RPMI7951 (cell line): ENCODE measurements at places on chromosomes 13 and 19. TPM values are rescaled to one million over a fixed set of nuclear protein-coding genes. Genes with fewer than 3 reads are reported as not detected.
A peak's percentile ranks its signal among the peaks of the same experiment; 100 is the strongest.

SPINT2 gene
- 0.48 TPM in 1 of 2 replicates, not detected in the other for total RNA-seq

DNA sequence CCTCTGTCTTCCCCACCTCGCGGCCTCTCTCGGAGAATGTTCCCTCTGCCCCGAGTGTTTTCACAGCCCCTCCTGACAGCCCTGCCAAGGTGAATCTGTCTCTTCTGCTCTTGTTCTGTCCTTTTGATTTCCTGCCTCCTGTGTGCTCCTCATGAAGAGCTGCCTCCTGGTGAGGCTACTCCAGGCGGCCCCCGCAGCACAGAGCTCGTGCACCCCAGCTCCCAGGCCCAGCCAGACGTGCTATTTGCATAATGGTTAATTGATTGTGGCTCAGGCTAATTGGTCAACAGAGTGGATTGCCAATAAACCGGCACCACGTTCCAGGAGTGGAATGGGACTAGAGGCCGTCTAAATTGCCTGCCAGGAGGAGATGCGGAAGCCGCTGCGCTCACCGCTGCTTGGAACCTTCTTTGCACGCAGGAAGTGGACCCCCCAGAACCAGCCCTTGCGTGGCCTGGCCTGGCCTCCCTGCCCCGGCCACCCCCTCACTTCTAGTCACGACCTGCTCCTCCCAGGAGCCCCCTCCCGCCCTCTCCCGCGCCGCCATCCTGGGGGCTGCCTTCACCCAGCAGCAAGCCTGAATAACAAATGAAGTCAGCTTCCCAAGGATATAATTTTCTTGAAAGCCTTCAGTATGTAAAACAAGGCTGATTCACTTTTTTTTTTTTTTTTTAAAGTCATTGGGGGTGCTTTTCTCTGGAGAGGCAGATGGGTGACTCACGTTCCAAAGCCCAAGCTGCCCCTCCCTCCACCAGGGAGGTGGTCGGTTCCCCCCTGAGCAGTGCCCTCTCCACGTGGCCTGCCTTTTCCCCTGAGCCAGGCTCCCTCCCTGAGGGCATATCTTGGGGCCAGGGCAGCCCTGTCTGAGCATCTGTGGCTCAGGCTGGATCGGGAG lies 144.0 kb downstream of the KDM4B start:
- peak; percentile 26 for DNase-seq

DNA sequence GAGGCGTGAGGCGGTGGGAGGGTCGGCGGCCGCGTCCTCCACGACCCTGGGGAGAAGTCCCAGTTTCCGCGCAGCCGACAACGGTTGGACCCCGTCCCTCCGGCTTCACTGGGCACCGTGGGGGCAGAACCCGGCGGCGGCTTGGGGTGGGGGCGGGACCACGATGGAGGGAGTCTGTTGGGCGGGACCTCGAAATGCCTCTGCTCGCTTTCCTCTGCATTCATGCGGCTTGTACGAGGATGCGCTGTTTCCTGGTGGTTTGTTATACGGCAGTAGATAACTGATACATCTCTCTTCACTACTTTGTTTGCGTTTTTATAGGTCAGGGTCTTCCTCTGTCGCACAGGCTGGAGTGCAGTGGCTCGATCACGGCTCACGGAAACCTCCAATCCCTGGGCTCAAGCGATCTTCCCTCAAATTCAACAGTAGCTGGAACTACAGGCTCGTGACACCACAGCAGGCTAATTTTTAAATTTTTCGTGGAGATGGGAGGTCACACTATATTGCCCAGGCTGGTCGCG lies 24.6 kb upstream of the ZNF846 start:
- DNase-seq: peak; percentile 43

DNA sequence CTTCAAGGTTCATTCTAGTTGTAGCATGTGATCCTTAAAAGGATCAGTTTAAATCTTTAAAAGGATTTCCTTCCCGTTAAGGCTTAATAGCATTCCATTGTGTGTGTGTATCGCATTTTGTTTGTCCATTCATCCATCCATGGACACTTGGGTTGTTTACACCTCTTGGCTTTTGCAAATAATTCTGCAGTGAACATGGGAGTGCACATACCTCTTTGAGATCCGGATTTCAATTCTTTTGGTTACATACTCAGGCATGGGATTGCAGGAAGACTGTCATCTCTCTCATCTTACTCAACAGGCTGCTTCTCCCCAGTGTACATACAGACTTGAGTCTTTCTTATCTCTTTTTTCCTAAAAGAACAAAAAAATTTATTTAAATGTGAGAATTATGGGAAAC lies 1.2 kb downstream of the RNF113B start:
- no peak for DNase-seq

POSTN gene
- total RNA-seq: 32.6 and 39.8 TPM in 2 replicates

DNA sequence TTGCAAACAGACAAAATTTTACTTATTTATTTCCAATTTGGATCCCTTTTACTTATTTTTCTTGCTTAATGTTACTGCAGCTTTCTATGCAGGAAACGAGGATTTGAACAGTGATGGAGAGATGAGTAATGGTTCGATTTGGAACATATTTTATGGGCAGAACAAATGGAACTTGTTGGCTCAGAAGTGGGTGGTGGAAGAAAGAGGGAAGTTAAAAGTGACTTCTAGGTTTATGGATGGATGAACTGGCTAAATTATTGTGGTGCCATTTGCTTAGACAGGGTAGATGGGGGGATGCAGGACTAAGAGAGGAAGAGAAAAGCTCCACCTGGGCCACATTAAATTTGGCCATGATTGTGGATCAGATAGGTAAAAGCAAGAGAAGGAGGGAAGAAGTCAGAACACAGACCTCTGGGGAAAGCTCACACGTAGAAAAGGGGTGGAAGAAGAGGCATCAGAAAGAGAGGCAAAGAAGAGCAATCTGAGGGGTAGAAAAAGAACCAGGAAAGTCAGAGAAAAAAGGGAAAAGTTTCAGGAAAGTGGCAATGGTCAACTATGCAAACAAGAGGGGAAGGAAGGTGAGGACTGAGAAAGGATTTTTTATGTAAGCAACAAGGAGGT lies 768 bp upstream of the CYSLTR2 start:
- DNase-seq: no peak

ZNF835 gene
- 0.24 TPM in 1 of 2 replicates, not detected in the other for total RNA-seq

DNA sequence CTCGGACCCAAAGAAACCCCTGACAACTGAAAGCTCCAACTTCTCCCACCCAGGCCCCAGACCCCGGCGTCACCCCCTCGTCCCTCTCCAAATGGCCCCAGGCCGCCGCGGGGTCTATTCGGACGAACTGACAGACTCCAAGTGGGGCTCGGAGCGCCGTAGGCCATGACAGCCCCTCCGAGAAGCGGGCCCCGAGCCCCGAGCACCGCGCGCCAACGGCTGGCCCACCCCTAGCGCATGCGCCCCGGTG lies 360 bp downstream of the DDX39A start:
- no peak for DNase-seq

DNA sequence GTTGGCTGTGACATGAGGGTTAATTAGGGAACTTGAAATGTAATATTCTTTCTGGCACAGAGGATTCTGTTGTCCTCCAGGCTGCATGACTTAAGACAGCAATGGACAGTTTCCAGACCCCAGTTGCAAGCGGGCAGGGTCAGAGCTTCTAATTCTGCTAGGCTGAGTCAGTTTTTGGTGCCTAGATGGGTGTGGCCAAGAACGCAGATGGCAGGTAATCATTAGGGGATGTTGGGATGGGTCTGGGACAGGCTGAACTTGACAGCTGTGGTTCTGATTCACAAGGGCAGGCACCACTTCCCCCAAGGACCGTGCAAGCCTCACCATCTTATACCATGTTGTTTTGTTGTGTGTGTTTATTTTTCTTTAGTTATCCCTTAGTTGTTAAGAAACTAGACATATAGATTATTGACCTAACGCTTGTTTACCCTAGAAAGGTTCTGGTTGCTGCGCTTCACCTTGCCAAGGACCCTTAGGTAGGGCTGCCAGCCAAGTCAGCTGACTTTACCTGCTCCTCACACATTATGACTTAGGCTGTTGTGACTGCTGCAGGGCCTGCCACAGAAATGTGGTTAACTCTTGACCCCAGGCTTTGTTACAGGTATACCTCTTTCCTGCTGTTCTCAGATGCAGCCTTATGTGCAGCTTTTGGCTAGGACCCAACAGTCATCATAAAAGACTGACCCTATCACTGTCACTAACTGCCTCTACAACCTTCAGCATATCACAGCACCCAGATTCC lies 117.7 kb upstream of the KLF12 start:
- DNase-seq: peak; percentile 54

DNA sequence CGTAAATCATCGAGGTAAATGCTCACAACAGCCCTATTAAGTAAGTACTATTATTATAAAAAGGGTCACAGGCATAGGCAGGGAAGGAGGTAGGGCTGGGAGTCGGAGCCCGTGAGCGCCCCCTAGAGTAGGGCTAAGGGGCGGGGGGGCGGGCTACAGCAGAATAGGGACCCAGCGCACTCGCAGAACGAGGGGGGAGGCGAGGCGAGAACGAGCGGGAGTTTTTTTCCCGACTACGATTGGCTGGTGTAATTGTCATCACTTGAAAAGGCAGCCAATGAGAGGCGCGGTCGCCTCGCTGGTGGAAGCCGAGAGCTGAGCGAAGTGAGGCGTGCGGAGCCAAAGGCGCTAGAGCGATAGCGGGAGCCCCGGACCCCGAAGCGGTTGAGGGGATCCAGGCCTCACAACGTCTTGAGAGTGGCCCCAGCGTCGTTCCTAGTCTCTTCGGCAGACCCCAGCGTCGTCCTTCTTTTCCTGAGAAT lies 24.2 kb downstream of the KEAP1 start:
- DNase-seq: peak; percentile 89

- DNase-seq: no peak
Measured at GRCh38 chr13:99227331-99227900, 26.8 kb downstream of the UBAC2 start.

GRCh38 chr19:920051-920864 lies 3.1 kb downstream of the KISS1R start:
- DNase-seq: peak; percentile 26
